OCI-M1 (cell line): ENCODE measurements at places on chromosomes 1 and 21.
A peak's percentile ranks its signal among the peaks of the same experiment; 100 is the strongest.

GRCh38 chr1:176522310-176522845, 59.4 kb downstream of the PAPPA2 start:
- peak; percentile 26 for DNase-seq

- no peak for DNase-seq
Observed at GRCh38 chr1:20324704-20325406, 34.2 kb downstream of the VWA5B1 start.

DNA sequence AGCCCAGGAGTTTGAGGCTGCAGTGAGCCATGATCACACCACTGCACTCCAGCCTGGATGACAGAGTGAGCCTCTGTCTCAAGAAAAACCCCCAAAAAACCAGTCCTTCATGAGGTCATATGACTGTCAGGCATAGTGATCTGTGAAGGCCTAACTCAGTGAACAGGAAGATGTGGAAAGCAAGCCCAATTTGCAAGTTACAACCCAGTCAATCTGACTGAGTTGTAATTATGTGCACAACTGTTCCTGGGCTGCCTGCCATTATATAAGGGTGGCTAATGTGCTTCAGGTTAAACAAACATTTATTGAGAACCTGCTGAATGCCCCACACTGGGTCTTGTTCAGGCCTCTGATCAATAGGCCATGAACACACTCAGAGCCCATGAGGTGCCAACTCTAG, 38.2 kb upstream of the KIRREL1 start:
- no peak for DNase-seq

GRCh38 chr1:25566730-25567341, 23.4 kb downstream of the LDLRAP1 start:
- DNase-seq = no peak

DNA sequence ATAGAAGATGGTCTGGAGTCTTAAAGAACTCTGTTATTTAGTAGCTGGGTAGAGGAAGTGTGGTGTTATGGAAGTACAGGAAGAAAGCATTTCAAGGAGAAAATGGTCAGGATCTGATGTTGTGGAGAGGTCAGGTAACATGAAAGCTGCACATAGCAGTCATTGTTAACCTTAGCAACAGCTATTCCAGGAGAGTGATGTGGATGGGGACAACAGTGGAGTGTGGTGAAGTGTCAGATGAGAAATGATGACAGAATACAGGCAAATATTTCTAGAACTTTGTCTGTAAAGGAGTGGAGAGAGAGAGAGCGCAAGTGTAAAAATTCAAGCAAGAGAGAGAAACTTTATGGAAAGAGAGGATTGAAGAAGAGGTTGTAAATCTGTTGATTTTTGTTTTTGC, 15.6 kb downstream of the TLCD4 start:
- no peak for DNase-seq

DNA sequence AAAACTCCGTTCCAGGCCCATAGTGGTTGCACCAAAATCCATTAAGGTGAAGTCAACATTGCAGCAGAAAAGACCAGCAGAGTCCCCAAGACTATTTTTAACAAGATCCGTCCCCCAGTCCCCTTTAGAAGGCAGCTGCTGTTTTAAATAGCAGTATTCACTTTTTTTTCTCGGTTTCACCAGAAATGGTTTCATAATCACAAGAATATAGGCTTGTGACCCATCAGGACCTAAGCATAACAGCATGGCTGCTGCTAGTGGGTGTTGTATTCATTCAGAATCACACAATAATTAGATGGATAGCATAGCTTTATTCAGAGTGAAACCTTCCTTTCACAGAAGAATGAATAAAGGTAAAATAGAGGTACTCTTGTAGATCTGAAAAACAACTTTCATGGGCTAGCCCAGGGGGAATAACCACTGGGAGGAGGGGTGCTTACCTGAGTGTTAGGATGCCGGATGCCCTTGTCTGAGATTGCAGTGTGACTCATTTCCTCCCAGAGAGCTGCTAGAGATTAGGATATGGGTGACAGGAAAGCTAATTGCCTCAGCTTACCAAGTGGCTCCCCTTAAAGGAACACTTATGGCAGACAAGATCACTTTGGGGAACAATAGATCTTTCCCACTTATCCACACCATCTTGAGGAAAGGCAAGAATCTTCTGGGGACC, 35.0 kb downstream of the ACKR1 start:
- no peak for DNase-seq

- no peak for DNase-seq
Observed at GRCh38 chr1:45804669-45804969, 1.2 kb downstream of the MAST2 start.

GRCh38 chr21:28429161-28429560, 563.5 kb downstream of the LTN1 start:
- no peak for DNase-seq

DNA sequence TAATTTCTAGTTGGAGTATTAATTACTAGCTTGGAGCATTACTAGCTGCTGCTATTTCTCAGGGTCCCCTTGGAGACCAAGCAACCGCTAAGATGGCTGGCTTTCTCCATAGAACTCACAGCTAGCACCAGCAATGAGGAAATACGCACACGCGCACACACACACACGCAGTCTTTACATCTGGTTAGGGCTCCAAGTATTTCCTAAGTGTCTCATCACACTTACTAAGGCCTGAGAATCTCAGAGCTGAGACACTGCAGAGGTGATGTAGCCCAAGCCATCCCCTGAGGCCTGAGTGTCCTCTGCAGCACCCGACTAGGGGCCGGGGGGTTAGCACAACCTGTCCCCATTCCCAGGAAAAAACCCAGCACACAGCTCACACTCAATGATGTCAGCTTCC, 42.5 kb downstream of the ITPKB start:
- DNase-seq = no peak

DNA sequence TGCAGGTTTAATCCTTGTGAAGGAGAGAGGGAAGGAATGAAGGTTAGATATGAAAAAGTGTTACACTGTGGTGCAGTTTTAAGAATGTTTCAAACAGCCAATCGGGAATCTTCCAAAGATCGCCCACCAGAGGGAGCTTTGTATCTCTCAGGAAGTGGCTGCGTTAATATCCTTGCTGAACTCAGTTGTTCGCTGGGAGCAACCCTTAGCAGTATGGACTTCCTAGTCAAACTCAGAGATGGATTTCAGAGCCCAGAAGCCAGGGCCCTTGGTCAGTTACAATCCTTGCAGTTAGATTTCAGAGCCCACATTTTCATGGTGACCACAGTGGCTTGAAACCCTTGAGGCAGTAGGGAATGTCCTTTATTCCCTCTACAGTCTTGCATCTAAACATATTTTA, 136.2 kb downstream of the NTNG1 start:
- DNase-seq = peak; percentile 38

GRCh38 chr1:43067233-43067745, 104.8 kb downstream of the EBNA1BP2 start:
- DNase-seq = no peak

DNA sequence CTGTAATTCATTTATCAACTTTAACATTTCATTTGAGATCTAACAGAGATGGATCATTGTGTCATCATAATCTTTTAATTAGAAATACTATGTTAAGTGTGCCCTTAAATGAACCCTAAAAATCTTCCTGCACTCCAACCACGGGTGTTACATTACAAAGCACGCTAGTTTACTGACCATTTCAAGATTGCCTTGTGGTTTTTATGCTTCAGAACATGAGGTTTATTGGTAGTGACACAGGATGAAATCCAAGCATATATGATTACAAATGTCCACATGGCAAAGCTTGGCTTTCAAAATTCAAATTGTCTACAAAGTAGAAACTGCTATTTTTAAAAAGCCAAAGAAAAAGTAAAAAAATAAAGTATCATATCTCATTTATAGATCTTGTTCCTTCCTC, 190.4 kb upstream of the USP25 start:
- DNase-seq = peak; percentile 13

GRCh38 chr1:167689567-167689920, 32.2 kb upstream of the MPZL1 start:
- no peak for DNase-seq

- DNase-seq = peak; percentile 28
Observed at GRCh38 chr21:21137986-21138385, 139.8 kb downstream of the NCAM2 start.

DNA sequence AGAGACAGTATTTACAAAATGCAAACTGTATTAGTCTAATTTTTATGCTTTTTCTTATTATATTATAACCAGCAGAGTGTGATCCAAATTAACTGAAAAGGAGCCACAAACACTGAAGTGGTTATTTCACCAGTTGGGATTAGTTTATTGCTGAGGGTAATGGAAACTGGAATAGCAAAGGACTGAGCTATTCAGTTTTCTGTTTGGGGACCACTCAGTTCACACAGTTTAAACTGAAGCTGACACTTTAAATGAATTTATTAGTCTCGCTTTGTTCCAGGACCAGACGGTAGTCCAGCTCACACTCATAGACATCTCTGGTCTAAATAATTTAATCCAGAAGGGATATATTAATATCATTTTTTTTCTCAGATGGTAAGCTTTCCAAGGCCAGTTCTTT, 410.7 kb downstream of the LTN1 start:
- DNase-seq = no peak

GRCh38 chr1:48563021-48563420, 91.0 kb upstream of the SPATA6 start:
- no peak for DNase-seq

DNA sequence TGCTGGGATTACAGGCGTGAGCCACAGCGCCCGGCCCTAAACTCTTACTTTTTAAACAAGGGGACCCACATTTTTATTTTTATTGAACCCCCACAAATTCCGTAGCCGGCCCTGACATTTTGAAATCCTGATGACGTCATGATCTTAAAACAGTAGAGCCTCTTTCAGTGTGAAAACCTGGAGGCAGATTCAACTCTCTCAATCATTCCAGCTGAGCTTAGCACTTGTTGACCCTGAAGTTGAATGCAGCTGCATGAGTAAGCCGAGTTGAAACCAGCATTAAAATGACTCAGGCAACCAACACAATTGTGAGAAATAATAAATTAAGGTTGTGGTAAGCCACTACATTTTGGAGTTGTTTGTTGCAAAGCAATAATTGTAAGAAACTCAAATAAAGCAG, 93.9 kb upstream of the ADGRL4 start:
- no peak for DNase-seq

GRCh38 chr1:47280142-47280541, 33.8 kb downstream of the STIL start:
- no peak for DNase-seq

DNA sequence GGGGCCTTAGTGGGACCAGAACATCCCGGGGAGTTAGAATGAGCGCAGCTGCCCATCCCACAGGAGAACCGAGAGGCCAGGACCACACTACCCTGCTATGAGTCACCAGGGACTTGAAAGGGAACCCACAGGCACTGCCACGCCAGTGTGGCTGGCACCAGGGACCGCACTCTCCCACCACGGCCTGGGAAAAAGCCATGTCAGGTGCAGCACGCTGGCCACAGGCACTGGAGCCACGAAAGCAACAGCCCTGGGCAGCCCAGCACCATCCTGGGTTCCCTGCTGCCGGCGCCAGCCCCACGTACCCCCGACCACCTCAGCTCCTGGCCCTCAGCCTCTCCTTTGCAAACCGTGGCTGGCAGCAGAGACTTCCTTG, 14.1 kb upstream of the TMEM240 start:
- no peak for DNase-seq

DNA sequence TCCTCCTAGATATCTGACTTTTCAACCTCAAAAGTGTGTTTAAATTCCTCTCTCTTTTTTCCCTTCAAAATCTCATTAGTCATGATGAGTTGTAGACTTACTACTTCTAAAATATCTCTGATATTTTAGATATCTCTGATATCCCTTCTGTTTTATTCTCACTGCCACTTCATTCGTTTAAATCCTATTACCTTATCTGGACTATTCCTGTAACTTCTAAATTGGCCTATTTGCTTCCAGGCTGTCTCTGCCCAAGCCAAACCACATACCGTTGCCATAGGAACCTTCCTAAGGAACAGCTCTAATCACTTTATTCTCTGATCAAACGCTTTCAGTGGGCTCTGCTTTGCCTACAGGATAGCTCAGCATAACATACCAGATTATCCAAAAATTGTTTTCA, 333.1 kb upstream of the CHRM3 start:
- DNase-seq = no peak

DNA sequence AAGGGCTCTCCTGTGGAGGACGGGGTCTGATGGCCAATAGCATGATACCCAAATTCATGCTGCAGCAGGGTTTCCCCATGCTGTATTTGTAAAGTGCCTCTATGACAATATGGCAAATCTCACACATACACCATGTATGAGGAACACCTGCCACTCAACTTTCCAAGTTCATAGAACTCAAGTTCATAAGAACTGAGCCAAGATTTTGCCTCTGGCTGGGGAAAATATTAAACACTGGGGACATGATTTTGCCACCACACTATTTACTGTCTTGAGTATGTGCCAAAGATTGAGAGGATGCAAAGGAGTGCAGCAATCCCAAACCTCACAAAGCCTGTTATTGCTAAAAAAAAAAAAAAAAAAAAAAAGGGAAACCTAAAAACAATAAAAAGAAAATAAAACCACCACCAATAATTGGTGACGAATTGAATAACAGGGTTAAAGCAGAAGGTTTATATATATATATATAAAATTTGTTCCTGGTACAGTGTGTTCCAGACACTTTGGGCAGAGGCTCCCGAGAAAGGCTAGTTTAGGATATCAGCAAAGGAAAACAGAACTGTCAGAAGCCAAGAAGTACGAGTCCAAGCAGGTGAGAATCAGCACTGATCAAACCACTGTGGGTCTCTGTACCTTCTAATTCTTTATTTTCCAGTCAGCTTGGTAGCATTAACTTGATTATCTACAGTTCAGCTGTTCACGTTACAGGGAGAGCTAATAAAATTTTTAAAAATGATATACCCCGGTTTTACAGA, 24.3 kb downstream of the ZBTB21 start:
- DNase-seq = no peak

GRCh38 chr1:94265011-94265422, 27.6 kb upstream of the ARHGAP29 start:
- no peak for DNase-seq

DNA sequence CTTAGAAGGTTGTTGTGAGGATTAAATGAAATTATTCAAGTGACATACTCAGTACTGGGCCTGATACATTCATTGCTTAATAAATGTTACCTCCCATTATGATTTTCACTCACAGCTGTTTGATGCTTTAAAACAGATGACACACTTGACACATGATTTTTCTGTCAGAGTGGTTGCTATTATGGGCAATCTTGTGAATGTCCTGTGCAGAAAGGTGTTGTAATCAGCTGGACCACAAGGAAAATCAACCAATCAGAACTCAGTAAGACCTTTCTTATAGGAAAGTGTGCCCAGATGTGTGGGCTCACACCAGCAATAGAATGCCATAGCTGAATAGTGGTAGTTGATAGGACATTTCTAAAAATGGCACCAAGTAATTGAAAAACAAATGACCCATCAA, 23.5 kb downstream of the GJA5 start:
- no peak for DNase-seq

- DNase-seq = no peak
Observed at GRCh38 chr1:11839727-11840705, 7.6 kb downstream of the NPPA start.

GRCh38 chr1:247332623-247333361, 1.1 kb upstream of the ZNF496 start:
- peak; percentile 64 for DNase-seq

GRCh38 chr1:223810586-223810985, 35.2 kb downstream of the TP53BP2 start:
- DNase-seq = no peak

- no peak for DNase-seq
Observed at GRCh38 chr1:191669629-191670028, 488.6 kb upstream of the RGS18 start.

GRCh38 chr1:183909672-183910071, 104.8 kb downstream of the RGL1 start:
- DNase-seq = no peak
